Caki2 (cell line): ENCODE measurements at places on chromosomes 4 and X.

- no peak for DNase-seq
Measured at GRCh38 chr4:1868293-1868692, 2.9 kb upstream of the NSD2 start.

- DNase-seq: peak; percentile 30
Measured at GRCh38 chr4:87353592-87353991, 30.9 kb upstream of the HSD17B13 start.

- no peak for DNase-seq
Measured at GRCh38 chr4:73245955-73246354, 12.6 kb downstream of the ANKRD17 start.

DNA sequence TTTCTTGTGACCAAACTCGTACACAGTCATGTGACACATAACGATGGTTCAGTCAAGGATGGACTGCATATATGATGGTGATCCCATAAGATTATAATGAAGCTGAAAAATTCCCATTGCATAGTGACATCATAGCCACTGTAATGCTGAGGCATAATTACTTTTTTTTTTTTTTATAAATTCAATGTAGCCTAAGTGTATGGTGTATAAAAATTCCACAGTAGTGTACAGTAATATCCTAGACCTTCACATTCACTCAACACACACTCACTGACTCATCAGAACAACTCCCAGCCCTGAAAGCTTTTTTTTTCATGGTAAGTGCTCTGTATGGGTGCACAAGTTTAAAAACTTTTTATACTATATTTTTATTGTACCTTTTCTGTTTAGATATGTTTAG is 105.0 kb downstream of the AREG start:
- no peak for DNase-seq

- no peak for DNase-seq
Measured at GRCh38 chrX:78123190-78123589, 16.3 kb downstream of the TAF9B start.

DNA sequence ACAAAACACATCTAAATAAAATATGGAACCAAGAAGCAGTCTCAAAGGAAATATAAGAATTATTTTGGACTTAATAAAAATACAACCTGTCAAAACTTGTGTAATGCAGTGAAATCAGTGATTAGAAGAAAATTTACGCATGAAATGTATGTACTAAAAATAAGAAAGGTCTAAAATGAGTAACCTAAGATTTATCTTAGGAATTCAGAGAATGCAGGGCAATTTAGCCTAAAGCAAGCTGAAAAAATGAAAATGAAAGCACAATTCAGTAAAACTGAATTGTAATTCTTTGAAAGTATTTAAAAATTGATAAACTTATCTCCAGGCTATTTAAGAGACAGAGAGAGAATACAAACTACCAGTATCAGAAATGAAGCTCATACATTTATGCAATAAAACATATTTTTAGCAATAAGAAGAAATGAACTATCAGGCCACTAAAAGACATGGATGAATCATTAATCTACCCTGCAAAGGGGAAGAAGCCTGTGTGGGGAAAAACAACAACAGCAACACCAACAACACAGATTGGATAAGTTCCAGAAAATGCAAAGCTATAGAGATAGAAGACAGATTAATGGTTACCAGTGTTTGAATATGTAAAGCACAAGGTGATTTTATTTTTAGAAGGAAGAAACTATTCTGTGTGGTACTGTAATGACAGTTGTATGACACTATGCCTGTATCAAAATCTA is 442.0 kb upstream of the ADGRL3 start:
- DNase-seq: no peak

- no peak for DNase-seq
Measured at GRCh38 chrX:52359614-52360232, 9.1 kb upstream of the XAGE2 start.

DNA sequence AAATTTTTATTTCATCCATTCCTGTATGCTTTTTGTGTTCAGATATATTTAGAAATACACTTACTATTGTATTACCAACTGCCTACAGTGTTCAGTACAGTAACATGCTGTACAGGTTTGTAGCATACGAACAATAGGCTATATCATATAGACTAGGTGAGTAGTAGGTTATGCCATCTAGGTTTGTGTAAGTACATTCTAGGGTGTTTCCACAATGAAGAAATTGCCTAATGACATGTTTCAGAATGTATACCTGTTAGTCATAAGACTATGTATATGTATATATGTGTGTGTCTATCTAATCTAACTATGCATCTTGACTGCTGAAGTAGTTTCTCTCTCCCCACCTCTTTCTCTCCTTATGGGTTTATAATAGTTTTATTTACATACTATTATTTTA is 51.5 kb upstream of the BTC start:
- no peak for DNase-seq

GRCh38 chrX:13142891-13143290 is 98.5 kb upstream of the FAM9C start:
- no peak for DNase-seq
